Thoracic aorta (tissue), 2 donors: ENCODE measurements at places on chromosomes 2 and 18. TPM values are rescaled to one million over a fixed set of nuclear protein-coding genes. Genes with fewer than 3 reads are reported as not detected.

The ABCB11 gene
- total RNA-seq: not detected

- no peak for DNase-seq
Measured at GRCh38 chr2:40395169-40396073, 56.5 kb downstream of the SLC8A1 start.

GRCh38 chr2:53969968-53970723 is 647 bp downstream of the PSME4 start:
- peak; percentile 7 for DNase-seq

GRCh38 chr2:98460573-98461497 is 16.2 kb downstream of the INPP4A start:
- DNase-seq: no peak

DNA sequence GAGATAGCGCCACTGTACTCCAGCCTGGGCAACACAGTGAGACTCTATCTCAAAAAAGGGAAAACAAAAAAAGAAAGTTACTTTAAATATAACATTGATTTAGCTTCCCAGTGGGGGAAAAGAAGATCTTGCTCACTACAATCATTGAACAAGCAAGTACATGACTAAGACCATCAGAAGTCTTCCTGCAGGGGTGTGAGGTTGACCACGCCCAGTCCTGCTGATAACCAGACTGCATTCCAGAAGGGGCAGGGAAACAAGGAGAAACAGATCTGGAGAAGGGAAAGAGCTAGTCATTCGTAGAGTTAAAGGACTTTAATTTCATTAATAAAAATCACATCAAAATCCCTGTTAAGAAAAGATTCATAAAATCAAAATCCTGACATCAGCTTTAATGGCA is 77.5 kb downstream of the EPHA4 start:
- DNase-seq: no peak

- DNase-seq: no peak
Measured at GRCh38 chr18:44697315-44697714, 16.6 kb downstream of the SETBP1 start.
